ENCODE measurements at places on chromosomes 6 and 20. TPM values are rescaled to one million over a fixed set of nuclear protein-coding genes. Genes with fewer than 3 reads are reported as not detected.

The HAO1 gene
- 0.12 TPM for total RNA-seq

DNA sequence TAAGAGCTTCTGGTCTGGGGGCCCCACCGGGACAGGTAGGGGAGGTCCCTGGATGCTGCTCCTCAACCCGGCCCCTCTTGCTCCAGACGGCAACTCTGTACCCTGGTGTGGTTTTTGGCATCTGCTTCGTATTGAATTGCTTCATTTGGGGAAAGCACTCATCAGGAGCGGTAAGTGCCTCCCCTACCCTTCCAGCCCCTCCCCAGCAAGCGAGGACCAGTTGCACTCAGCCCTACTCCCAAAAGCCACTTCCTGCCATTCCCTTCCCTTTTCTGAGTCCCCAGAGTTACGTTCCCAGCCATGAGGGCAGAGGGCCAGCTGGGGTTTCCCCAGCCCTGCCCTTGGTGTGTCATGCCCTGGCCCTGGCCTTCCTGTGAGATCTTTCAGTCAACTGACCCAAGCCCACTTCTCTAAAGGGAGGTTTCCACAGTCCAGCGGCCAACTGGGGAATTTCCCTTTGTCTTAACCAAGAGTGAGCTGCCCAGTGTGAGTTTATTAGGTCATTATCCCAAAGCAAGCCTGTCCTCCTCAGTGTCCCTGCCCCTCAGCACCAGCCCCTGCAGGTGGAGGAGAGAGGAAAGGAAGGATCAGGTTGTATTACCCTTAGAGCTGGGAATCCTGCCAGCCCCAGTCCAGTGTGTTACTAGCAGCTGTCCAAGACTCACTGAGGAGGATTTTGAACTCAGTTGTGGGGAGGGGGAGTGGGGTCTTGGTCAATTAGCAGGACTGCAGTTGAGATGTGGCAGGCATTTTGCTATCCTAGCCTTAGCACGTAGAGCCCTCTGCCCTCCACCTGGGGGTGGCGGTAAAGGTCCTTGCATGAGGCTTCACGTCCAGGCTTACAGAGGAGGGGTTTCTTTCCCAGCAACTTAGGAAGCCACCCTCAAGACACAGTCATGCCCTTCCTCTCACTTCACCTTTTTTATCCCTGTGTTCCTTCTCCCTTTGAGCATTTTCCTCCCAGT is 45.8 kb downstream of the TM9SF4 start:
- DNase-seq = no peak

GRCh38 chr6:19925533-19925932 is 88.4 kb downstream of the ID4 start:
- no peak for DNase-seq

- DNase-seq = no peak
Measured at GRCh38 chr6:21438986-21439352, 154.6 kb upstream of the SOX4 start.

- DNase-seq = no peak
Measured at GRCh38 chr6:110731196-110731595, 84.1 kb downstream of the CDK19 start.
